ENCODE measurements at places on chromosomes 4 and X. TPM values are rescaled to one million over a fixed set of nuclear protein-coding genes. Genes with fewer than 3 reads are reported as not detected.

DNA sequence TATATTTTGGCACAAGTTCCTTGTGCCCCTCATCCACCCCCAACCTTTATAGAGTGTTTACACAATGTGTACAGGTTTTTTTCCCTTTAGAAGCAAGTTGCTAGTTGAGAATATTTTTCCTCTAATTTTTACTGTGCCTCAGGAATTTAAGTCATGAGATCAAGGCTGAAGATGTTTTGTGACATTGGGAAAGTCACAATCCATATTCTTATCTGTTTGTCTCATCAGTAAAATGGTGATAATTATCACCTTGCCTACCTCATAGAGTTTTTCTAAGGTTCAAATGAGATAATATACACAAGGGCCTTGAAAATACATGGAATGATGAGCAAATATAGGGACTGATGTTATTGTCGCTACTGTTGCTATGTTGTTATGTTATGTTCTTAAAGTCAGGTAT, 109.6 kb upstream of the DIAPH2 start:
- no peak for DNase-seq

GRCh38 chr4:183300655-183301054, 19.4 kb downstream of the CLDN22 start:
- DNase-seq = no peak

GRCh38 chrX:107750263-107750662, 25.3 kb downstream of the TSC22D3 start:
- DNase-seq = no peak

DNA sequence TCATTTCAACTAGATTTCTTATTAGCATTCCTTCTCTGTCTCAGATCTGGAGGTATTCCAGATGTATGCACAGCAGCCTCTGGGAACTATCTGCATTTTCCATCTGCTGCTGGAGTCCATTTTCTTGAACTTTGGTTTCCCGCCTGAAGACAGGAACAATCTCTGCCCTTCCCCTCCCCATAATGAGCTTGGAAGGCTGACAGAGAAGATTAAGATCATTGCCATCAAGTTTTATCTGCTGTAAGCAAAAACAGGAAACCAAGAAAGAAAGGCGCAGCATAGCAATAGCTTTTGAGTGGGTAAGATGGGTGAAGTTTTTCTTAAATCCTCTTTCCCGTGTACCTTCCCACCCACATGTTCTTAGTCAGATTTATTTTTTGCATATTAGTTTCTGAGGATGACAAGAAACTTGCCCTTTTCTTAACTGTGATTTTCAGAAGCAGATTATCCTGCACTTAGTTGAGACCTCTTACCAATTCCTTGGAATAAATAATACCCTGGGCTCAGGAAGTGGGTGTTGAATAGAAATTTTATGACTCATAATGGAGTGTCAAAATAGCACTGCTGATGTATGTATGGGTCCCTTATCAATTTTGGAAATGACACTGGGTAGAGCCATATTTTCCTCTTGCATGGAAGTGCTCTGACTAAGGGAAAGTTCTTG, 78.3 kb downstream of the CT47B1 start:
- no peak for DNase-seq

DNA sequence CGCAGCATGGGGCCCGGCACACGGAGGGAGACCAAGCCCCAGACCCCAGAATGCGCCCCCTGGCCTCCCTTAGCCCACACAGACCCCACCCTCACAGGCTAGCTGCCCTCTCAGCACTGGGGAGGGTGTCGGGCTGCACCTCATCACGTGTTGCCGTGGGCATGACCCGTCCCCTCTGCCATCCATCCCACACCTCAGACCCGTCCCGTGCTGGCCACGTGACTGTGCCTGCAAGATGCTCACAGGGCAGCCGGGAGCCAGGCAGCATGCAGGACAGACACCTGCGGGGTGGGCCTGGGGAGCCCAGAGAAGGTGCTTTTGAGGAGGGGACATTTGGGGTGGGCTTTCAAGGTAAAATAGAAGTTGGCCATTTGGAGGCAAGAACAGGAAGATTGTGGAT, 4.8 kb downstream of the MSANTD1 start:
- DNase-seq = no peak

DNA sequence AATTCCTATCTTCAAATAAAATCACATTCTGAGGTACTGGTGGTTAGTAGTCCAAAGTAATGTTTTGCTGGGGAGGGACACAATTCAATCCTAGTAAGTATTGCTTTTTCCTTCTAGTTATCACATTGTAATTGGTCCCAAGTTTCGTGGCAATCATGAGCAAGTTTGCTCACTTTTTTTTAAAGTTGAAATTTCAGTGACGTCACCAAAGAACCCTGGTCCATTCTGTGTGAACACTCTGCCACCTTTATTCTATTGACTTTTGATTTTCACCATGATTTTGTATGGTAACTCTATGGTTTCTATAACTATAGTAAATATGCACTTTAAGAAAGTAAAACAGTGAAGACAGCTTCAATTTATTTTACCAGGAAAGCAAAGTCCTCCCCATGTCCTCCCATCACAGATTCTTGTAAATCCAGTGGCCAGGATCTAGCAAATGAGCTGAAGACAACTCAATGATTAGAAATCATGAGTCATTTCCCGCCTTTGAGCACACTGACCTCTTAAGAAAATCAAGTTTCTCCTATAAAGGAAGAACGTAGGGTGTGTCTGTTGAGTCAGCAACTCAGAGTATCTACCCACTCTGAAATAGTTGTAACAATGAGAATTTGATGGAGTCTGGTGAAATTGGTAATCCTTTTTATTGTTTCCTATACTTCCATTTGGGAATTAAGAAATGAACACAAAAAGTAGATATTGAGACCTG, 1306.6 kb upstream of the PABPC4L start:
- DNase-seq = no peak

GRCh38 chr4:10639664-10640063, 44.9 kb downstream of the CLNK start:
- no peak for DNase-seq

GRCh38 chr4:43776371-43776770, 672.2 kb downstream of the KCTD8 start:
- DNase-seq = no peak

GRCh38 chrX:106484233-106484632, 127.5 kb upstream of the RADX start:
- no peak for DNase-seq

- no peak for DNase-seq
Measured at GRCh38 chrX:123267220-123267619, 83.1 kb downstream of the GRIA3 start.

DNA sequence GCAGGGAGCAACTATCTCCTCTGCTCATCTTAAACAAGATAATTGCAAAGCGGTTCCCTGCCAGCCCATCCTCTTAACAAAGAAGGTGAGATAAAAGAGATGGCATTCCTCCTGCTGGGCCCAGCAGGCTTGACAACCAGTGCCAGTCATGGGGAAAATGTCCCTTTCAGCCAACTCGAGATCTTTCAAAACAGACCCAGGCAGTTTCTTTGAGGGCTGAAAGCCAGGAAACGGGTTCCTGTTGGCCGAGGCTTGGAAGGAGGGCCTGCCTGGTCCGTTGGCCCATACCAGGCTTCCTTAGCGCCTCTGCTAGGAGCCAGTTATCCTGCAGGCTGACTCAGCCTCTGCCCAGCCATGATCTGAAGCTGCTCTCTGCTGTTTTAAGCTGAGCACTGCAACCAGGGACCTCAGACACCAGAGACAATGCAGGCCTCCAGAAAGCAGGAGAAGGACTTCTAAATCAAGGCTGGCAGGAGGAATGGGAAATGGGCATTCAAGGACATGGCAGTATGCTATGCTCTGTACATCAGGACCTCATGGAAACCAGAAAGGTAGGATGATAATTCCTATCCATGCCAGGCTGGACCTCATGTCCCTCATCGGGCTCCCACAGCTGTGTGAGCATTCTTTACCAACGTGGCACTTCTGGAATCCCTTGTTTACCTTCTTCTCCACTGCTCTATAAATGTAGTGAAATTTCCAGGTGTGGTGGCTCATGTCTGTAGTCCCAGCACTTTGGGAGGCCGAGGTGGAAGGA, 42.4 kb upstream of the SLC2A9 start:
- DNase-seq = peak; percentile 71

DNA sequence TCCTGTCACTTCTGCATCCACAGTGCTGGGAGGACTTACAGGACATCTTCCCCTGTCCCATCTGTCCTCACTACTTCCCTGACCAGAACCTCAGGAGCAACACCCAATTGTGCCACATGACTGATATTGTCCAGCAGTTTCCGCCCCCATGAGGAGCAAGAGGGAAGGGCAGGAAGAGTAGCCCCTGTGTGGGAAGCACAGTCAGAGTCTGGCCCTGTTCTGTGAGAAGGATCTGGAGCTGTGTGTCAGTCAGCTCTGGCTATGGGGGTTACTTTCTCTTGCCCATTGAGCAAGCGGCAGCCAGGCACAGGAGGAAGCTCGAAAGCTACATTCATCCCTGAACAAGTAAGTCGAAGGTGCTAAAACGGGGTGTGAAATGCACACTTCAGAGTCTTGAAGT, 14.8 kb upstream of the TRIM60 start:
- no peak for DNase-seq

GRCh38 chr4:1030031-1030430, 18.6 kb downstream of the FGFRL1 start:
- no peak for DNase-seq

DNA sequence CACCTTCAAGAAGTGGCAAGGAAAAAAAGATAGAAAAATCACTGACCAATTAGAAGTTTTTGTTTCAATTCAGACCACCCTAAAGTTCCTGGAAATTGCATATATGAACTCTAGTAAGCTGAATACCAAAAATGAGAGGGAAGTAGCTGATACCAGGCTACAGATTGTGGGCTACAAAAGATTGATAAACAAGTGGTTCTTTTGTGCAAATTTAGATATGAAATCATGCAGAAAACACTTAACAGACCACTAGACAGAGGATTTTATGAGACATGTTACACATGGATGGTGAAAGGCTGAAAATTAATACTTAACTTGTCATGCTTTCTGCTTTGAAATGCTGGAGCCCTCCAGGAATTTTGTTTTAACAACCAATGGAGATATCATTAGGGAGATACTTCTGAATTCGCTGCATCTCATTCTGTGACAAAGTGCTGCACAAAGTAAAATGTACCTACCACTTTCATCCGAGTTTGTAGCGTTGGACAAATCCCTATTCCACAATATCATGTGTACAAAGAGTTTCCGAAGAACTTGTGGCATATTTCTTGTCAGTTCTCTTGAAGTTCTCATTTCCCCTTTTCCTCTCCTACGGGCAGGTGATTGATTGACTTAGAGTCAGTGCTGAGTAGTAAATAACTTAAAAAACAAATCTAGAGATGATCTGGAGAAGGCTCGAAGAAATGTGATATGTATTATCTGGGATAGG, 235.0 kb downstream of the PALLD start:
- no peak for DNase-seq

GRCh38 chr4:160745126-160745525, 1418.7 kb downstream of the FSTL5 start:
- DNase-seq = no peak

DNA sequence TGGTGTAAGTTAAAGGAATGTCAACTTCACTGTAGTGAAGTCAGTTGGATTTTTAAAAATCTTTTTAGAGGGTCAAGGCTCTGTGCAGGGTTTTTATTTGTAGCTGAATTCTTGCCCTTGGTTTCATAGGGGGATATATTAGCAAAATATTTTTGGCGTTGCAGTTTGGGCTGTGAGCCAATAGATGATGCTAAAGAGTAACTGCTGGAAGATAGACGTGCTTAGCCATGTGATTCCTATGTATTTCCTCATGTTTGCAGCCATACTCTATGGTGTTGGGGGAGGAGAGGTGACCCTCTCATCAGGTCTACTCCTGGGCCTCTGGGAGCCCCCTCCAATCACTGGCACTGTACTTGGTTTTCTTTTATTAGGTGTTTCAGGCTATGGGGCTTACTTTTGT, 246.7 kb upstream of the ARHGAP24 start:
- DNase-seq = no peak

DNA sequence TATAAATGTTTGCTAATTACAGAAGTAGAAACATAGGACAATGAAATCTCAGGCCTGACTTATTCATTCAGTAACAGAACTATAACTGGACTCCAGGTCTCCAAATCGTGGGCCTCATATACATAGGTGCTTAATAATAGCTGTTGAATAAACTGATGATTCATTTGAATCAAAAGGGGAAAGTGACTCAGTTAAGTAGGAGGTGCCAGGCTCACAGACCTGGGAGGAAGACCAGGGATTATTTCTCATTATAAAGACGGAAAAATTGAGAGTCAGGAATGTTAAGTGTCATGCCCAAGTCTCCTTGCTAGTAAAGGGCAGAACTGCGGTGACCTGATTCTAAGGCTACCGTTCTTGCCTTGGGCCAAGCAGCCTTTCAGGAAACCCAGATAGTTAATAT, 131.5 kb downstream of the HS3ST1 start:
- no peak for DNase-seq

- no peak for DNase-seq
Measured at GRCh38 chrX:145729635-145730034, 88.0 kb upstream of the SLITRK2 start.

DNA sequence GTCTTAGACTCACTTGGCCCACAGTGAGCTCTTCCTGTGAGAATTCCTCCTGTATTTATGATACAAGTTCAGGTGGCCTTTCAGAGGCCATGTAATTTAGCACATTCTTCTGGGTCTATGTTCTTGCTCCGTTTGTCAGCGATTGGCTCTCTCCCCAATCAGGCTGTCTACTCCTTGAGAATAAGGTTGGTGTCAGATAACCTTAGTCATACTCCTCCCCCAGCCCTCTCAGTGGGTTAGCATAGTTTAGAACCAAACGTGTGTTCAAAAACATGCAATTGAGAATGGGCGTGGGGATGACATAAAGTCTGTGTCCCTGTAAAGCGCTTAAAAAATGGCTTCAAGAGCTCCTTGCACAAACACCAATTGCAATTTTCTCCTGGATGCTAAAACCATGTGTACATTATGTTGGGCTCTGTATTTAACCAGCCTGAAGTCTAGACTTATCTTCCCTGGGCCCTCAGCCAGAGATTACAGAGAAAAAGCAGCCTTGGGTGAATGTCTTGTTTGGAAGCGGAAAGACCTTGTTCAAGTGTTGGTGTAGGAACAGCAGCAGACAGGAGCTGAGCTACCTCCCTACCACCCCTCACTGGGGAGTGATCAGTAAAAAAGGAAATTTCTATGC, 9.9 kb upstream of the CT47C1 start:
- no peak for DNase-seq

- no peak for DNase-seq
Measured at GRCh38 chrX:68912113-68912512, 83.3 kb downstream of the EFNB1 start.

- DNase-seq = no peak
Measured at GRCh38 chrX:138929926-138930582, 218.5 kb upstream of the FGF13 start.

The F11 gene
- 171 TPM for total RNA-seq

The RHOXF2 gene
- total RNA-seq = not detected

The LEF1 gene
- total RNA-seq = 0.73 TPM

The GRPR gene
- total RNA-seq = not detected

The PNCK gene
- total RNA-seq = not detected

The NUP62CL gene
- total RNA-seq = 0.53 TPM

The APEX2 gene
- total RNA-seq = 6.7 TPM

The DKK2 gene
- not detected for total RNA-seq

The SPATA18 gene
- total RNA-seq = 2.5 TPM

The DNAAF6 gene
- not detected for total RNA-seq

The FAM47E gene
- 3.3 TPM for total RNA-seq

Data from left lobe of liver (tissue), 2 donors.